ENCODE measurements at places on chromosomes 3 and 15.

DNA sequence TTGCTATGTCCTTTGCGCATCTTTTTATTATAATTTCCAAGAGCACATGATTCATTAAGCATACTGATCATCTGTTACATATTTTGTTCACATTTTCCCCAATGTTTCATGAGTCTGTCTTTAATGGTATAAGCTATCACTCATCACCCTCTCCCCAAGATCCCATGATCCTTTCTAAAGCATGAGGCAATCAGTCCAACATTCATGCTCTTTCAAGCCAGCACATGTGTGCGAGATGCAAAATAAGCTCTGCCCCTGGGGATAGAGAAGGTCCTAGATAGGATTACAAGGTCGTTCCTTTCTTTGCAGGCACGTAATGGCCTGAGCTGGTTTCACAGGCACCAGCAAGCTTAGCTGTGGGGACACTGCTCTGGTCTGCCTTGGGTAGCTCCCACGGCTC is 32.2 kb upstream of the B3GNT5 start:
- DNase-seq: no peak

DNA sequence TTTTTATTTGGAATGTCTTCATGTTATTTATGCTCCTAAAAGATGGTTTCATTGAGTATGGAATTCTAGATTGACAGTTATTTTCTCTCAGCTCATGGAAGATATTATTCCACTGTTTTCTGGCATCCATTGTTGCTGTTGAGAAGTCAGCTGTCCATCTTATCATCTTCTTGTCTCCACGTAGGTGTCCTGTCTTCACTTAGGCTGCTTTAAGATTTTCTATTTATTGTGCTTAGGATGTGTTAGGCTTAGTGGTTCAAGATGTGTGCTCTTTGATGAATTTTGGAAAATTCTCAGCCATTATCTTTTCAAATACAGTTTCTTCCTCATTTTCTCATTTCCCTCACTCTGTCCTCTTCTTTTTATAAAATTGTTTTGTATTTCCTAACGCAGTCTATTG is 52.0 kb downstream of the SNRK start:
- DNase-seq: no peak

- DNase-seq: no peak
These were observed 27.2 kb downstream of the SRPRB start for GRCh38 chr3:133832802-133833144.

- DNase-seq: no peak
These were observed 128.2 kb upstream of the HES1 start for GRCh38 chr3:194007592-194008337.

GRCh38 chr3:171356251-171356650 is 104.0 kb downstream of the TNIK start:
- peak; percentile 39 for DNase-seq

DNA sequence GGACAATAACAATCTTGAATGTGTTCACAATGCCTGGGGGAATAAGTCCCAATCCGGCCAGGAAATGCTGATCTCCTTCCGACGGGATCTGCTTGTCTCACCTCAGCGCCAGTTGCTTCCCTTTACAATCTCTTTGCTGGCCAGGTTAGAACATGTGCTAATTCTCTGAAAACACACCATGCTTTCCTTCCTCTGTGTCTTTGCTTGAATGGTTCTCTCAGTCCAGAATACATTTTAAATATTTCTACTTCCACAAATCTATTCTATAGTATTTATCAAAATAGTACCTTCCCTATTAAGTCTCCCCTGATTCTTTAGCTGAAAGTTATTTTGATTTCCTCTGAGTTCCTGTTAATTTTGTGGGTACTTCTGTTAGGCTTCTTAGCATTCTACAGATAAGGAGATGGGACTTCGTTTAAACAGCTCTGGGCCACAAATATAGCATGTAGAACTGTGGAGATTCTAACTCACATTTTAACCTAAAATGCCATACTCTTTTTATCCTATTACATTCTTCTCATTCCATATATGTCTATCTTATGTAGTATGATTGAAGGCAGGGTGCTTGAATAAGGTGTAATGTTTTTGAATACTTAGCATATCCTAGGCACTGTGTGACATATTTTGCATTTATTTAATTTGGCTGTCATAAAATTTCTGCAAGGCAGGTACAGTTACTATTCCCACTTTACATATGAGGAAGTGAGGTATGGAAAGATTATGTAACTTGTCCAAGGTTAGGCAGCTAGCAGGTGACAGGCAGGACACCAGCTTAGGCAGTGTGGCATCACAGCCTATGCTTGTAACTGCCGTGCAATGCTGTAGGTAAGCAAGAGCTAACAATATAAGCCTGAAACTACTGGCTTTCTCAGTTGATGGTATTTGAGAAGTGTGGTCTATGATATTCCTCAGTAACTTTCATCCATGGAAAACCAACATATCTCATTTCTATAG is 299.8 kb downstream of the LPP start:
- DNase-seq: no peak

DNA sequence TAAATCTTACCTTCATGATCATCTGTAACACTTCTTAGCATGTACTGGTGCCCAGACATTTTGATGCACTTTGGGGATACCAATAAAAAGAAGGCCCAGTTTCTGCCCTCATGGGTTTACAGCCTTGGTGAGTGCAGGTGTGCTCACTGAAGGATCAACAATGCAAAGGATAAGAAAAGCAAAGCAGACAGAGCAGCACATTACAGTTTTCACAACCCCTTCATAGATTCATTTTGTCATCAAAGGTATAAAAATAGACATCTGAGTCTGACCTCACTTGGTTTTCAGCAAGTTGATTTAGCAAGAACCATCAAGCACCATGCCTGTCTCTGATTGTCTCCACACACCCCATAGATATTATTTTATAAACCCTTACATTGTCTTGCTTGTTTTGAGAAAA is 77.6 kb downstream of the BFSP2 start:
- no peak for DNase-seq

Data from CD4-positive, alpha-beta T cell treated with Interleukin-2 at 100 ng/mL for 4 hours (primary cell).